Hematopoietic multipotent progenitor cell treated with erythropoietin and hydrocortisone succinate and interleukin-3 and kit ligand, for 6 days (in vitro differentiated cells): ENCODE measurements at places on chromosomes 4 and X.

DNA sequence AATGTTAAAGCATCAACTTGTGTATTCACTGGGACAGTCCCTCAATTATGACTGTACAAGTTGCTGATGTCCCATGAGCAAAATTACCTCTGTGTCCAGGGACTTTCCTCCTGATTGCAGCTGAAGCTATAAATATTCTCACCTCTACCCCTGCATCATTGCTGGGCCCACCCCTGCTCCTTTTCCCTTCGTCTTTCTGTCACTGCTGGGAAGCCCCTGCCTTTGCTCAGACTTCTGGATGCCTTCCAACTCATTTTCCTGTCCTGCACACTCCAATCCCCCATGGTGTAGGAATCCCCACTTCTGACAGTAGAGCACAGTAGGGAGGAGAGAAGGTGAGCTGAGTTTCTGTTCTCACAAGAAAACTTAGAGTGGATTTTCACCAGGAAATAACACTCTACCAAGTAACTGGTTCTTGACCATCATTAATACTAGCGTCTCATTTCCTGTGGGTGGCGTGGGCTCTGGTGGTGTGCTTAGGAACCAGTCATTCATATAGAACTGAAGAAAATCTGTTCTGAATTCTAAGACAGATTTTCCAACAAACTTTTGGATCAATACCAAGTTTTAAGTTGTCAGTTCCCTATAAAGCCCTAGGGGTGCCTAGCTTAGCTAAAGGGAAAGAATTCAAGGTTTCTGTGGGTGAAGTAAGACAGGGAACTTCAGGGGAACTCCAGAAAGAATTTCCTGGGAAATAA, 136.2 kb upstream of the MED14 start:
- DNase-seq, result no peak

DNA sequence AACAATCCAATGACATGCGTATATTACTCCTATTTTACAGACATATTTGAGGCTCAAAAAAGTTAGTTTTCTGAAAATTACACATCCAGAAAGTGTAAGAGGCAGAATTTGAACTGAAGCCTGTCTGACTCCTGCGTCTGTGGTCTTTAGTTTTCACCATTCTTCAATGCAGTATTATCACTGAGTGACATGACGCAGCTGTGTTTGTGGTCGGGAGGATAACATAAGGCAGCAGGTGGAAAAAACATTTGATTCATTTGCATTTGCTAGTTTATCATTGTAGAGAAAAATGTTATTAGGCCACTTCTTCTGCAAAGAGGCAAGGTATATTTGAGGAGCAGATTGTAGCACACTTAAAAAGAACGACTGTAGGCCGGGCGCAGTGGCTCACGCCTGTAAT, 186.7 kb downstream of the TENM3 start:
- no peak for DNase-seq

GRCh38 chrX:23981711-23982110, 45.3 kb downstream of the KLHL15 start:
- no peak for DNase-seq

DNA sequence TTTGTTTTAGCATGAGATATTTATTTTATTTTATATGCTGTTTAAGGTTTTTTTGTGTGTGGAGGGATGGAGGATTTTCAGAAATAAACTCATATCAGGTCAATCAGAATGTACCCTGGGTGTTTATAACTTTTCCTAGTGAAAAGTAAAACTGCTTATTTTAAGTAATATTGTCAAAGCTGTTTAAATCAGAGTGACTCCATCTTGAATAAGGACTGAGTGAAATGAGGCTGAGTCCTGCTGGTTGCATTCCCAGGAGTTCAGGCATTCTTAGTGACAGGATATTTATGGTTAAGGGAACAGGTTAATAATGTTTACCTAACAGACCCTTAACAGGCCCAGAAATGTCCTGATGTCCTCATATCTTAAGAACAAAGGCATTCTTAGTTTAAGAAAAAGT, 1160.9 kb upstream of the PCDH7 start:
- no peak for DNase-seq

DNA sequence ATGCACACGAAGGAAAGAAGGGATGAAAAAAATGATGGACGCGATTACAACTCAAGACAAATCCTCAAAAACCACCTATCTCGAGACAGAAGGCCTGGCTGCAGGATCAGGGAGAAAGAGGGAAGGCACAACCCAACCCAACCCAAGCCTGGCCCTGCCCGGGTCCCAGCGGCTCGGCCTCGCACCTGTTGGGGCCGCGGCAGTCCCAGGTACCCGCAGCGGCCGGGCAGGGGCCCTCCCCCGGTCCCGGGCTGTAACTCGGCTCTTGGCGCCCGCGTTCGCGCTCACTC, 464 bp downstream of the RASGEF1B start:
- no peak for DNase-seq

DNA sequence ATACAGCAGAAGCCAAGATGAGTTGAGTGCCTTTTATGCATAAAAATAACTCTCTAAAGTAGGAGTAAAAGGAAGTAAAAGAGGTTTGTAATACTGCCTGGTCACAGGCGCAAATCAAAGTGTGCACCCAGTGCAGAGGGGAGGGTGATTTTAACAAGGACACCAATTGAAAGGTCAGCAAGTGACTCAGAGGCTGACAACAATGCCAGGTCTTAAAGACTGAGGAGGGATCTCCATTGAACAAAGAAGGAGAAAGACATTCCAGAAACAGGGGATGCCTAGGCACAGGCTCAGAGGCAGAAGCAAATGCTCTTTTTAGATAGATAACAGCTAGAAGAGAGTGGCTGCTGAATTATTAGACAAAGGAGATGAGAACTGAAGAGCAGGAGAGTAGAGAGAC, 297.4 kb upstream of the VCX start:
- no peak for DNase-seq

DNA sequence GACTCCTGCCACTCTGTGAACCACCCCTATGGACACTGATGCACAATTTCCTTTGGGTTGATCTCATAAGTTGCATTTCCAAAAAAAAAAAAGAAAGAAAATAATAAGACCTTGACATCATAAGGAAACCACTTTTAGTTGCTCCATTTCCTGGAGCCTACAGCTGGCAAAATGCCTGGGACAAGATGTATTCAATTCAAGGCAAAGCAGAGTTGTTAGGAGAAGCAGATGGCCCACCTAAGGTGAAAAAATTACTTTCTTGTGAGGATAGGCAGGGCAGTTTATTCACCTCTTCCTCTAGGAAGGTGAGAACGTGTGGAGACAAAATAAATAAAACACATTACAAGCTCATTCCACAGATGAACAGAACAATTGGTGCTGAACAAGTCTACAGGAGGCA, 14.1 kb upstream of the SCRG1 start:
- peak; percentile 46 for DNase-seq

DNA sequence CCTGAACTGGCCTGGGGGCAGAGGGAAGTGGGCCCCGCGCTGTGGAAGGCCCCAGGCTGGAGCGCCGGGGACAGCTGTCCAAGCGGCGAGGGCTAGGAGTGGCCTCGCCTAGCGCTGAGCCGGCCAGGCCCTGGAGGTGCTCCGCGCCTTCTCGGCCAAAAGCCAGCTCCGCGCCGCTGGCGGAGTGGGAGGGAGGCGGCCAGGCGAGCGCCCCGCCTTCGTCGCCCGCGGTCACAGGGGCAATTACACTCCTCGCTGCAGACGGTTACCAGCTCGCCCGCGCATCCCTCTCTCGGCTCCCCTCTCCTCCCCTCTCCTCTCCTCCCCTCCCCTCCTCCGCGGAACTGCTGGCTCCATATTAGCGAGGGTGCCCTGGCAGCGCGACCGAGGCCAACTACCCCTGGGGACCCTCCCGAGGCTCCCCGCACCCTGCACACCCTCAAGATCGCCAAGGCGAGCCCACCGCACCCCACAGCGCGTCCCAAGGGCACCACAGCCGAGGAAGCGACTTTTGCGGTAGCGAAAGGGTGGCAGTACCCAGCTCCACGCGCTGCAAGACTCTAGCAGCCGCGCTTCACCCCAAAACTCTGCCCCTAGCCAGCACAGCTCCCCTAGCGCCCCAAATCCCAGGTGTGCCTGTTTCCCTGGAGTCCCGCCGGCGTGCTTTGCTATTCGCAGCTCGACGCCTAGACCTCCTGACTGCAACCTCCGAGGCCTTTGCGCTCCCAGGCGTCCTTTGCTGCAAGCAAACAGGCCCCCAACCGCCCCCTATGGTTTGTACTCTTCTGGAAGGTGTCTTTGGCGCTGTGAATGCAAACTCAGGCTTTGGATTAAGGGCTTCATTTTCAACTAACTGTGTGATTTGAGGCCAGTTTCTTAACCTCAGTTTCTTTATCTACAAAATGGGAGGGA, 91.4 kb downstream of the BCOR start:
- peak; percentile 60 for DNase-seq

DNA sequence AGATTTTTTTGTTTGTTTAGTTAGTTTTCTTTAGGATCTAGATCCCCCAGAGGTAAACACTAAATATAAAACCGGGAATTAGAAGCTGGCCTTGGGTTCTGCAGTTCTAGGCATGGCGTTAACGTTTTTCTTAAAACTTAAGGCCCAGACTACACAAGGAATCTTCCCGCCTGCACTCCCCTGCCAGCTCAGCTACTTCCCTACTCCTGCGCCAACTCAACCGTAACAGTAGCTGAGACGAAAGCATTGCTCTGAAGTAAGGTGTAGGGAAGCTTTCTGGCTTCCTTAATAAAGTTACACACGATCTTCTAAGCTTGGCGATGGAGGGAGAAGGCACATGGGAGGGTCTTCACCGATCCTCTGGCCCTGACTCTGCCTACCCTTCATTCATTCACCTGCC, 37.1 kb downstream of the CPE start:
- no peak for DNase-seq

DNA sequence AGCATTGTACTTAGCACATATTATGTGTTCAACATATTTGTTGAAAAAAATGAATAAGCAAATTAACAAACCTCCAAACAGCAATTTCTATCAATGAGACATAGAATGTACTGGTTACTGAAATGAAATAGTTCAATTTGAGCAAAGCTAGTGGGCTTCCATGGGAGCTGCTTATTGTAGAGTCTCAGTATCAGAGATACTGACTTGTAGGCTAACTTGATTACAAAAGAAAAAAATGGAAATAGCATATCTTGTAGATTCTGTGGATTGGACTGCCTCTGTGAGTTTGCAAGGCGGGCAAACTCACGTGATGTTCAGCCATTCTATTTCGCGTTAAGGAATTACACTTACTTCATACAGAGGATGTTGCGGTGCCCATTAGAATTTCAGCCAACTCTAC, 222.1 kb upstream of the JADE1 start:
- DNase-seq, result no peak

- DNase-seq, result peak; percentile 12
Observed at GRCh38 chrX:136546371-136546781, 14.4 kb downstream of the VGLL1 start.

DNA sequence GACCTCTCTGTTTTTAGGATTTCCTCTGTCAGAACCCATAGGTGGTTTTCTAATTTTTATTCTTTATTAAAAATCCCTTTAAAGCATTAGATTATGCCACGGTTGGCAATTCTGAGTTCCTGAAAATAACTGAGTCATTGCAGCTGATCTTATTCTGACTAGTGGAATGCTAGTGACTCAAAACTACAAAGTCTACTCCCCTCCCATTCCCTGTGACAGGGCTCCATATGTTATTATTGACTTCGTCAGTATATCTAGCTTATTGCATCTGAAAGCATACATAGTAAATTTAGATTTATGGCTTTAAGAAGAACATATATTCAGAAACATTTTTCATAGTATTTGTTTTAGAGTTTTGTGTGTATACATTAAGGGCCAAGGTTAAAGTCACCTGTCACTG, 38.5 kb downstream of the HERC3 start:
- no peak for DNase-seq

GRCh38 chr4:58957711-58958110, 1847.5 kb upstream of the IGFBP7 start:
- DNase-seq, result no peak

- no peak for DNase-seq
Observed at GRCh38 chr4:17912011-17912410, 101.2 kb downstream of the NCAPG start.

DNA sequence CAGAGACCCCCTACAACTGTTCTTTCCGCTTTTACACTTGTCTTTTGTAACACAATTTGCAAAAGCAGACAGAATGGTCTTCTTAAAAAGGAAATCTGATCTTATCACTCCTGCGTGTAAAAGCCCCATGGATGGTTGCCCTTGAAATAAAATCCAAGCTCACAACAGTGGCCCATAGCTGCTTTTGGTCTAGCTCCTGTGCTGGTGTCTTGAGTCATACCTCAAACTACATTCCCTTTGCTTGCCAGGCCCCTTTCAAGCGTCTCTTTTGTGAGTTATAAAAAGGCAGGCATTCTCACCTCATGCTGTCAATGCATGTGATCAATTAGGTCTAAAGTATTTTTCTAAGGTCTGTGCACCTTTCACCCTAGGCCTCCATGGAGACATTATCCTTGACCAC, 27.6 kb downstream of the HPGD start:
- no peak for DNase-seq
